Upper lobe of right lung (tissue), 1 donor: ENCODE measurements at places on chromosomes 3 and 15. TPM values are rescaled to one million over a fixed set of nuclear protein-coding genes. Genes with fewer than 3 reads are reported as not detected.

Gene IL20RB
- total RNA-seq = 3.7 TPM

Gene MYRIP
- 5.9 TPM for total RNA-seq

Gene FETUB
- total RNA-seq = not detected

Gene REC114
- not detected for total RNA-seq

Gene C3orf70
- 4.1 TPM for total RNA-seq

DNA sequence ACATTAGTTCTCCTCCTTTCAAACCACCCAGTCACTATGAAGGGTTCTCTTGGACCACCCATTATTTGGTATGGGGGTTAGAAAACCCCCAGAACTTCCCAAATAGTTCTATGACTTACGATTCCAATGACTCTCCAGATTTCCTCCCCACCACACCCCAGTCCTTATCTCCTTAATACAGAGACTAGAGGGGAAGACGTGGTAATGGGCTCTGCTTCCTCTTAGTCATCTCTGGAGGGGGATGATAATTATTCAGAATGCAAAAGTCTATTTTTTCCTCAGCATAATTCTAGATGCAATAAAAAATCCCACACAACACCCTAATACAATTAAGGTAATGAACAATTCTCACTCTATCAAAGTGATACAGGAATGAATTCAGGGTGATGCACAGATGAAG is 48.9 kb upstream of the CFAP161 start:
- no peaks in the 10 kb centered on the region for H3K4me1 ChIP-seq
- DNase-seq = no peak
- H3K36me3 ChIP-seq = no peaks in the 10 kb centered on the region
- no peak overlapping the region for H3K27ac ChIP-seq
- no peak overlapping the region for H3K4me3 ChIP-seq
- H3K27me3 ChIP-seq = peaks cover 4% of the 10 kb centered on the region

GRCh38 chr15:51992953-51993352 is 21.4 kb upstream of the LEO1 start:
- no peaks in the 10 kb centered on the region for H3K36me3 ChIP-seq
- H3K27me3 ChIP-seq = no peaks in the 10 kb centered on the region
- no peak overlapping the region for H3K27ac ChIP-seq
- no peak overlapping the region for H3K4me3 ChIP-seq
- no peak for DNase-seq

DNA sequence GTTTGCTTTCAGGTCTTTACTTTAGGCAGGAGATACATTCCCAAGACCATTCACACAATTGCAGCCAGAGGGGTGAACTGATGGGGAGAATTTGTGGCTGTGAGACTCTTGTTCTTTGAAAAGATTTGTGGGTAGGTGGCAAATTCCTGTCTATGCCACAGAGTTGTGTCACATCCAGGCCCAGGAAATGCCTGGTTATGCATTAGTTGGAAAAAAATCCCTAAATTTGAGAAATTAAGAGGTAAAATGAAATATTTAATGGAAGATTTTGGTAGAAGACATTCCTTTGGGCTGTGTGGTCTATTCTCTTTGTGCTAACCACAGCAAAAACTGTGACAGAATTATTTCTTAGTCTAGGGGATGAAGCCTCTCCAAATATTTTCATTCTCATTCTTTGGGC is 28.8 kb downstream of the SAMMSON start:
- no peaks in the 10 kb centered on the region for H3K4me1 ChIP-seq
- no peak overlapping the region for H3K27ac ChIP-seq
- no peak for DNase-seq
- H3K27me3 ChIP-seq = no peaks in the 10 kb centered on the region
- H3K4me3 ChIP-seq = no peak overlapping the region

DNA sequence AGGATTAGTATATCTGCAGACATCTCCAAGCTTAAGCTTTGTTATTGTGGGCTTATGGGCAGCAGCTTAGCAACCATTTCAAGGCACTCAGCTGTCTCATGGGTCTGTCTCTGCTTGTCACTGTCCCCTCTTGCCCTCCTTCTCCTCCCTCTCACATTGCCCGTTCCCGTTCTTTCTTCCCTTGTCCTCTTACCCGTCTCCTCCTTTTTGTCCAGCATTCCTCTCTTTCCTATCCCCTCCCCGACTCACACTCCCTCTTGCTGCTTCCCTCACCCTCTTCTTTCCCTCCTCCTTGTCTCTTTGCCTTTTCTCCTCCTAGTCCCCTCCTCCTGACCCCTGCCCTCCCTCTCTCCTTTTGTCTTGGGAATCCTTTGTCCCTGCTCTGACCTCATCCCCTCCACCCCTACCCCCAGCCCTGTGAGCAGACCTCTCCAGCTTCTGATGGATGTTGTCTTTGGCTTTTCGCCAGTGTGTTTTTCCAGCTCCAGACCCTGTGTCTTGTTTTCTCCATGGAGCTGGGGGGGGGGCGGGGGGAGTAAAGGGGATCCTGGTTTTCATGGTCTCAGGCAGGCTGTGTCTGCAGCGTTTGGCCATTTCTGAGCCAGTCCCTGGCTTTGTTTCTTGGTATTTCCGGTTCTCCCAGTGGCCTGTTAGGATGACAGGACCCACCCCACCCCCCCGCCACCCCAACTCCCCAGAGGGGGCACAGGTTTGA is 47.9 kb upstream of the TRAK1 start:
- peak overlapping the region; percentile 38 for H3K27ac ChIP-seq
- no peaks in the 10 kb centered on the region for H3K36me3 ChIP-seq
- DNase-seq = no peak
- H3K27me3 ChIP-seq = no peaks in the 10 kb centered on the region
- H3K4me3 ChIP-seq = no peak overlapping the region

DNA sequence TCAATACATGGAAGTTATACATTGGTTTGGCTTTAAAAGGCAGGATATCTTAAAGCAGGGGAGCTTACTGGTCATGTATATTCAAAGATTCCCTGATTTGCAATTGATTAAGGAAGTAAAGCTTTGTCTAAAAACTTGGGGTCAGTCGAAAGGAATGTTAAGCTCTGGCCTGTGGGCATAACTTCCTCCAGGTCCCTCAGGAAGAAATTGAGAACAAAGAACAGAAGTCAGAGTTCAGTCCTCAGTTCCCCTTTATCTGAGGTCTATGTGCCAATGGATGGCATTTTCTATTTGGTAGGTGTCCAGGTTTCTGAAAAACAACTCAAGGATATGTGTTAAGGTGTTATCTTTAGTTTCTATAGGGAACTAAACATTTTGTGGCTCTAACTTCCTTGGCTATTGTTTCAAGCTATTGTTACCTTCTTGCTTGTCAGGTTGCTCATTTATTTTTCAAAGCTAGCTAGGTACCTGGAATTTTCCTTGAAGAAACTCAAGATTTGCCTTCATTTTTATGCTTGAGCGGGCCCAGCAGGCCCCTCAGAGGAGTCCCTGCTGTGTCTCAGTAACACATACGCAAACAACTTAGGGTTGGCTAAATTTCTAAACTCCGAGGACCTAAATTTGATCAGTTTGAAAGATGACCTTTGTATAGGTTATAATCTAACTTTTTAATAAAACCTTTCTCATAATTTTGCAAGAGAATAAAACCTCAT is 135.0 kb upstream of the UBE2E2 start:
- H3K36me3 ChIP-seq = no peaks in the 10 kb centered on the region
- DNase-seq = no peak
- H3K4me3 ChIP-seq = no peak overlapping the region
- H3K27ac ChIP-seq = no peak overlapping the region
- no peaks in the 10 kb centered on the region for H3K4me1 ChIP-seq
- no peaks in the 10 kb centered on the region for H3K27me3 ChIP-seq

DNA sequence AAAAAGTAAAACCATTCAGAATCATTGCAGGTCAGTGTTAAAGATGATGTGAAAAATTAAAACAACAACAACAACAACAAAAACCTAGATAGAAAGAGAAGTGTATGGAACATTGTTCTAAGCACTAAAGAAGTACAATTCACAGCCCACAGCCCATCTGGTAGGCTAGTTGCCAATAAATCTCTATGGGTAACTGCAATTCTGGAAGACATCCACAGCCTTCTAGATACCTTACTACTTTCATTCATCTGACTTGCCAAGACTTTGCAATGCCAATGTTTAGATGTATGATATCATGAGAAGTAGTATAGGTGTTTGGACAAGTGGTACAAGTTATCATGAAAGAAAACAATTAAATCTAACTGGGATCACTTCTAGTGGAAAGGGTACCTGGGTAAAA is 198.6 kb downstream of the VGLL3 start:
- no peak overlapping the region for H3K4me3 ChIP-seq
- no peaks in the 10 kb centered on the region for H3K36me3 ChIP-seq
- DNase-seq = no peak
- no peaks in the 10 kb centered on the region for H3K4me1 ChIP-seq
- H3K27ac ChIP-seq = no peak overlapping the region

DNA sequence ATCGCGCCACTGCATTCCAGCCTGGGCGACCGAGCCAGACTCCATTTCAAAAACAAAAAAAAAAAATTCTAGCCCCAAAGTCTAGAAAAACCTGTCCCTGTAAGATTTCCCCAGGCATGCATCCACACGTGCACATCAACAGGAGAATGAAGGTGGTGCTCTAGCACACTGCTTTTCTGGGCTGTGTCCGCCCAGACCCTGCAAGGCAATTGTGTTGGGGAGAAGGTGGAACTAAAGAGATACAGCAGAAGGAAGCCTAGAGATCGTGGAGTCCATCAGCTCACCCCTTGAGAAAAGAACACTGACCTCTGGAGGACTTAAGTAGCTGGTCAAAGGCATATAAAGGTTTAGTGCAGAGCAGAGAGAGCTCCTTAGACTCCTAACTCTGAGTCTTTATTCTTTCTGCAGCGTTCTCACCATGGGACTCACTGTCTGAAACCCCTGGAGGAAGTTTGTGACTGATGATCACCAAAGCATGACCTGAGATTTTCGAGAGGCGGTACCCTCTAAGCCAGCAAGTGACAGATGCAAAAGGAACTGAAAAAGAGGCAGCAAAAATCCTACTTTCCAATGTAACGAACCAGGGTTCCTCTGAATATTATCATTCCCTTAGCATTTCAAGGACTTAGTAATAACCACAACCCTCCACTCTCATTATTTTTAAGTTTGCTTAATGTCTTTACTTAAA is 179.8 kb downstream of the MEX3B start:
- DNase-seq = no peak
- no peak overlapping the region for H3K4me3 ChIP-seq
- H3K36me3 ChIP-seq = no peaks in the 10 kb centered on the region
- H3K27me3 ChIP-seq = no peaks in the 10 kb centered on the region

DNA sequence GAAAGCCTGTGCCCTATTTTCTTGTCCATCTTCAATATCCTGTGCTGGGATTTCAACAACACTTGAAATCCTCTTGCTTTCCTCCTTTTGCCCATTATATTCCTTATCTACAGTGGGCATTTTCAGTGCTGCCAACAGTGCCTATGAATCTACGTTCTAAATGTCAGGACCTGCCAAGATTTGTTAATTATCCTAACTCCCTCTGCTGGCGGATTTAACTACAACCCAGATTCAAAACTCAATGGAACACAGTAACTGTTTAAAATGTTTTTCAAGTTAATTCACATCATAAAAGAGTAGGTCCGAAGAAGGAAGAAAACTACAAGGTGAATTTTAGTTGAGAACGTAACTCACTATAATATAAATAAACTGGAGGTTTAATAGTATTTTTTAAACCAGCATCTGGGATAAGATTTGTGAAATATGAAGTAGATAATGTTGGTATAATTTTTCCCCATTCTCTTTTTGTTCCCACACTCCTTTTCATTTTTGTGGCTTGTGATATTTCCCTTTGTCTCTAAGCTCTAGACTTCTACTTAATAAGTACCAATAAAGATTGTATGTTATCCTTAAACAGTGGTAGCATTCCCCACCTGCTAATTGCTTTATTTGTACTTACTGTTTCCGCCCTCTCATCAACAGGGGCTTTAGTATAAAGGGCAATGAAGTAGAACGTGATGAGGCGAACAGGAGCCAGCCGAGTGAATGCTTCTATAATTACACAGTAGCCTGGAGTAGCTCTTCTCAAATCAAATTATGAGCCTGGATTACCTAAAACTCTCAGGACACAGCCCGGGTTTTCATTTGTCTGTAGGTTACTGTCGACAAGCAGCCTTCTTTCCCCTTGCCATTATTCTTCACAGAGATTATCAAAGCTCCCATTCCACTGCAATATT is 302.5 kb upstream of the ATP11B start:
- H3K4me3 ChIP-seq = no peak overlapping the region
- no peaks in the 10 kb centered on the region for H3K27me3 ChIP-seq
- no peak overlapping the region for H3K27ac ChIP-seq
- no peaks in the 10 kb centered on the region for H3K36me3 ChIP-seq

DNA sequence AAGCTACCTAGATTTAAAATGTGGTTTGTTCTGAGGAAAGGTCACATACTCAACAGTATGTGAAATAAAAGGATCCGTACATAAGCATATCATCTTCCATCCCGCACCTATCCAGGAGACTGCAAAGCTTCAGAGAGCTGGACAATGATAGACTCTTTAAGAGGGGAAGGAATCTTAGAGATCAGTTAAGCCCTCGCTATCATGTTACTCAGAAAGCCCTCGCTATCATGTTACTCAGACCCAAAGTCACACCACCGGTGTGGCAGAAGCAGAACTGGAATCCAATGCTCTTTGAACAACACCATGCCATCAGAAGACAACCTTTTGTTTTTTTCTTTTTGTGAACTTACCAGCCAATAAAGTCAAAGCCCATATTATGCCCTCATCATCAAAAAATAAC is 5.8 kb downstream of the ANO10 start:
- H3K36me3 ChIP-seq = no peaks in the 10 kb centered on the region
- DNase-seq = no peak
- H3K4me3 ChIP-seq = no peak overlapping the region
- no peaks in the 10 kb centered on the region for H3K27me3 ChIP-seq

DNA sequence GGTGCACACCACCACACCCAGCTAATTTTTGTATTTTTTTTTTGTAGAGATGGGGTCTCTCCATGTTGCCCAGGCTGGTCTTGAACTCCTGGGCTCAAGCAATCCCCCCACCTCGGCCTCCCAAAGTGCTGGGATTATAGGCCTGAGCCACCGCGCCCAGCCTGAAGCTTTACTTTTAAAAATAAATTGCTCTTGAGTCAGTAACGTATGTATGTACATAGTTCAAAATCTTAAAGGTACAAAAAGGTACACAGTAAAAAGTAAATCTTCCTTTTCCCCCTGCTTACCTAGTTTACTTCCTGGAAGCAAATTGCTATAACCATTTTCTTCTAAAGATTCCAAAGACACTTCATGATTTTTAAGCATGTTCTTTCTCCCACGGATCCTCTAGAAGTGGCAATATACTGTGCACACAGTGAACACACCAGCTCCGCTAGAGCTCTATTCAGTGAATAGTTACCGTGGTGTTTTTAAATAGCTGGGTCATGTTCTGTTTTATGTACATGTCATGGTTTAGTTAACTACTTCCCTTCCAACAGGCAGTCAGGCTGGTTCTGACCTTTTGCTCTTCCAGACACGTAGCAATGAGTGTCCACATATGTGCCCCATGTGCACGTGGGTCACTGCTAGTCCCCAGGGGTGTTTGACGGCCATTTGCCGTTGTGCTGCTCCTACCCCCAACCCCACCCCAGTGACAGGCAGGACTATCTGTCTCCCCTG is 82.1 kb downstream of the EEFSEC start:
- H3K27me3 ChIP-seq = no peaks in the 10 kb centered on the region
- no peak overlapping the region for H3K4me3 ChIP-seq
